IMR-90 (cell line): ENCODE measurements at places on chromosomes 4 and X. TPM values are rescaled to one million over a fixed set of nuclear protein-coding genes. Genes with fewer than 3 reads are reported as not detected.
A peak's percentile ranks its signal among the peaks of the same experiment; 100 is the strongest.

The WDR44 gene
- 11.8 and 18.9 TPM in 2 replicates for total RNA-seq

The RGN gene
- under 0.01 and 0.18 TPM in 2 replicates for total RNA-seq

The MAGEA11 gene
- not detected in 2 replicates for total RNA-seq

The ERCC6L gene
- 5.4 and 8.1 TPM in 2 replicates for total RNA-seq

The PCDH7 gene
- 42.8 and 44.1 TPM in 2 replicates for total RNA-seq

The PTPN13 gene
- total RNA-seq, result 29.0 and 31.4 TPM in 2 replicates

The PF4V1 gene
- not detected in 2 replicates for total RNA-seq

- peak; percentile 63 for DNase-seq
Observed at GRCh38 chr4:6264225-6264540, 5.5 kb upstream of the WFS1 start.

GRCh38 chr4:55791666-55792065 is 27.9 kb upstream of the EXOC1L start:
- no peak for DNase-seq

- no peak for DNase-seq
Observed at GRCh38 chr4:57410331-57411052, 300.3 kb upstream of the IGFBP7 start.

DNA sequence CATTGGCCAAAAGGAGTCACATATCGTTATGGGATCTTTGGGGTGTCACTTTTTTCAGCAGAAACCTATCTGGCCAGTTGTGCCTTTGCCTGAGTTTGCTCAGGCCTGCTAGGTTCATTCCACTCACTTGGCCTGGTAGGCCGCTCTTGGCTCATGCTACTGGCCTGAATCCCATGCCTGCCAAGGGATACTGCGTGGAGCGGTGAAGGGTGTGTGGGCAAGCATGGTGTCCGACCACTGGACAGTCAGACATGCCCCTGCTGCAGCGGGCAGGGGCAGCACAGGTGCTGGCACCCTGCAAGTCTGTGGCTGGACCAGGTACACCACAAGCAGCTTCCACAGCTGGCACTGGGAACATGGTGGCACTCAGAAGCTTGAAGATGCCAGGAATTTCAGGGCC is 11.3 kb upstream of the PPM1K start:
- DNase-seq, result no peak

DNA sequence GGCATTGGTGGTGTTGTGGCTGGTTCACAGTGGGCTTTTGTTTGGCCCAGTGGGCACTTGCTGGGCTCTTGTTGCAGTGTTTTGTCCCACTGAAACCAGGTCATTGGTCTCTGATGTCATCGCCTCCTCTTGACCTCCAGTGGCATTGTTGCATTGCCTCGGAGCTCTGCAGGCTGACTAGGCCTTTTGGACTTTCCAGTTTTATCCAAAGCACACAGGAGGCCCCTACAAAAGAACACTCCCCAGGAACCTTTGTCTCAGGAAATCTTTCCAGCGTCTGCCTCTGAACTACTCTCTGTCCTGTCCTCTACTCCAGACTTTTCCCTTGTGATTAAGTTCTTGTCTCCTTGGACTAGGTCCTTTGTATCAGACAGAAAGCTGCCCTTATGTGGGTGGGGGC is 54.8 kb downstream of the COQ2 start:
- no peak for DNase-seq

- DNase-seq, result no peak
Observed at GRCh38 chr4:36930562-36931111, 313.9 kb upstream of the NWD2 start.

DNA sequence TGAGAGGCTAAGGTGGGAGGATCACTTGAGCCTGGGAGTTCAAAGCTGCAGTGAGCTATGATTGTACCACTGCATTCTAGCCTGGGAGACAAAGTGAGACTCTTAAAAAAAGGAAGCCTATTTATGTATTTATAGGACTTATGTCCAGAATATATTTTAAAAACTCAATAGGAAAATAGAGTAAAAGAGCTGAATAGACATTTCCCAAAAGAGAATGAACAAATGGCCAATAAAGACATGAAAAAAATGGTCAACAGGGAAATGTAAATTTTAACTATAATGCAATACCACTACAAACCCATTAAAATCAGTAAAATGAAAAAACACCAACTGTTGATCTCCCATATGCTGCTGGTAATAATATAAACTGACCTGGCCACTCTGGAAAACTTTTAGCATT is 115.0 kb downstream of the HUWE1 start:
- no peak for DNase-seq

DNA sequence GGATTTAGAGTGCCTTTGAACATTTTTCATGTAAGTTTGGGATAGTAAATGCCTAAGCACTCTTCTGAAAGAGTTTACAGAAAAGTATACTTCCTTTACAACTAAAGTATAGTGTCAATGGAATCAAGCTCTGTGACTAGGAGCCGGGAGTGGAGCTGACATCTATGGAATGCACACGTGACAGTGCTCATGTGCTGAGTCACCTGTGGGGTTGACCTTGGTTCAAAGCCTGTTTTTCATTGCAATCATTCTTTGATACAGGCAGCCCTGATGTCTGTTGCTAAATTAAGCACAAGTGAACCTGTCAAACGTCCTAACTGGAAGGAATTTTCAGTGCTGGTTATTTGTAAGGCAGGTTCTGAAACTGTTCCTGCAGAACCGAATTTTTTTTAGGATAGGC is 82.5 kb downstream of the GPAT3 start:
- peak; percentile 85 for DNase-seq

DNA sequence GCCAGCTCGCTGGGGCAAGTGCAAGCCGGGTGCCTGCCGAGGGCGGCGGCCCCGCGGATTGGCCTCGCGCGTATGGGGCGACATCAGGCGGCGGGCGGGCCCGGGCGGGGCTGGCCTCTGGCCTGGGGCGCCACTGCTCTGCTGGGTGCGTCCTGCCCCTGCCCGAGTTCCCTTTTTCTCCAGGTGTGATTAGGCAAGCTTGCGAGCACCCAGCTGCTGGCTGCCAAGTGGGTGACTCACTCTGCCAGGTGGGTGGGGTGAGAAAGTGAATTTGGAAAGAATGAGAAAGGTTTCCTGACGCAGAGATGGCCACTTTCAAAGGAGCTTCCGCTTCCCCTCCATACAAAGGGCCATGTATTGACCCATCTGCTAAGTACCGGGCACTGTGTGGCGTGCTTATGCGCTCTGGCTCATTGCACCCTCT is 32.5 kb downstream of the FGFBP1 start:
- DNase-seq, result no peak

DNA sequence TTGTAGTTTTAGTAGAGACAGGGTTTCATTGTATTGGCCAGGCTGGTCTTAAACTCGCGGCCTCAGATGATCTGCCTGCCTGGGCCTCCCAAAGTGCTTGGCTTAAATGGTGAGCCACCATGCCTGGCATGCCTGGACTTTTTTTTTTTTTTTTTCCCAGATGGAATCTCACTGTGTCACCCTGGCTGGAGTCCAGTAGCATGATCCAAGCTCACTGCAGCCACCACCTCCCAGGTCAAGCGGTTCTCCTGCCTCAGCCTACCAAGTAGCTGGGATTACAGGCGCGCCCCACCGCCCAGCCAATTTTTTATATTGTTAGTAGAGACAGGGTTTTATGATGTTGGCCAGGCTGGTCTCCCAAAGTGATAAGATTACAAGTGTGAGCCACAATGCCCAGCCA is 8.4 kb downstream of the UBE2K start:
- DNase-seq, result peak; percentile 89

DNA sequence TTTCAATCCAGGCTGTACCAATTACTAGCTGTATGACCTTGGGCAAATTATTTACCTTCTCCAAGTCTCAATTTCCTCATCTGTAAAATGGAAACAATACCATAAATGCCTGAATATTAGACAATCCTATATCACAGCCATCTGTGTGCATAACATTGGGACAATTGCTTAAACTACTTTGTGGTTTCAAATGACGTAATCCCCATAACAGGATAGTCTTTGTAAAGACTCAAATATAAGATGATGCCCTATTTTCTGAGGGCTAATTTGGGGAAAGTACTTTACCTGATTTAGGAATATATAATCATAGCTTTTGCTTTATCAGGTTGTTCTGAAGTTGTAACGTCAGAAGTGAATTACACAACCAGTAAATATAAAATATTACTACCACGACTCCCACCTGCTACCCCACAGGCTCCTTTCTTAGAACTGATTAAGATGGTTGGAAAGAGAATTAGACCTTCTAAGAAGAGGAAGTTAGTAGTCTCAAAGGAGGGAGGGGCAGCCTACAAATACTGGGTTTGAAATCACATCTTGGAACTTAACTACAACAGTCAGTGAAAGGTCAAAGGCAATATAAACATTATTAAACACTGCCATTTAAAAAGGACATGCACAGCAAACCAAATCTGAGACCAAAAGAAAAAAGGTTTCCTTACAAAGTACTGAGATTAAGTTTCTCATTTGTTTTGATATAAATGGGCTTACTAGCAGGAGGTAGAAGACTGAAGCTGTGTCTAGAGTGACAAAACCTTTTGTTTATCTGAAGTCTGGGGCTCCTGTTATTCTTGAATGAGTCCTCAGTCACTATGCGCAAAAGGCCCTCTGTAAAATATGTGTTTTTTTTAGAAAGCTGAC is 215.0 kb downstream of the SCFD2 start:
- peak; percentile 36 for DNase-seq

DNA sequence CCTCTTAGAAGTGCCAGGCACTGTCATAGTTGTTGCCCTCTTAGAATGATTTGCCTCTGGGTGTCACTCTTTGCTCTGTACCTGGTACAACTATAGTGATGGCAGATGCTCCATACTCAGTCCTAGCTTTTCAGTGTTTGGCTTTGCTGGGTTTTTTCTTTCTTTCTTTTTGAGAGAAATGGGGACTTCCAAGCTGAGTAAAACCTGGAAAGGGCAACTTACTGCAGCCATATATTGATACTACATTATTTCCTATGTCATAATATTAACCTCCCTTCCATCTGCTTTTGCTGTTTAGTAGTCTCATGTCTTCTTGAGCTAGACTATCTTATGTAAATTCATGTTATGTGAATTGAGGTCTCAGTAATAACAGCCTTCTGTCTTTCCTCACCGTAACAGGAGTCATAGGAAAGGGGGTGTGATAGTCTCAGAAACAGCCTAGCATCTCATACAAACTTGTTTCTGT is 49.0 kb downstream of the NIPAL1 start:
- DNase-seq, result no peak

DNA sequence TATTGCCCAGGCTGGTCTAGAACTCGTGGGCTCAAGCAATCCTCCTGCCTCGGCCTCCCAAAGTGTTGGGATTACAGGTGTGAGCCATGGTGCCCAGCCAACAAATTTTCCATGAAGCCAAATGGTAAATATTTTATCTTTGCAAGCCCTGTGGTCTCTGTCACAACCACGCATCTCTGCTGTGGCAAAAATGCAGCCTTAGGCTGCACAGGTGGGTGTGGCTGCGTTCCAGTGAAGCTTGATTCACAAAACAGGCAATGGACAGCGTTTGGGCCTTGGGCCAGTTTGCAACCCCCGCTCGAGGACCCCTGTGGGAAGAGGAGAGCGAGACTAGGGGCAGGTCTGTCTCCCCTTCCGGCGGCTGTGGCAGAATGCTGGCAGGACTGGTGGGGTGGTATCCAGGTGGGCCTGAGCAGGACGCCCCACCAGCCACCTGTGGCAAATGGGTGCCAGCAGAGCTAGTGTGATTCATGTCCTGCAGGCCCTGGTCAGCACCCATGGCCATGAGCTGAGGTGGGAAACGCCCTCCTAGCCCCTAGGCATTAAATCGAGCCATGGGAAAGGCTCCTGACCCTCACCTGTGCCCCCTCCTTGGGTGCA is 19.7 kb downstream of the HTRA3 start:
- DNase-seq, result no peak

DNA sequence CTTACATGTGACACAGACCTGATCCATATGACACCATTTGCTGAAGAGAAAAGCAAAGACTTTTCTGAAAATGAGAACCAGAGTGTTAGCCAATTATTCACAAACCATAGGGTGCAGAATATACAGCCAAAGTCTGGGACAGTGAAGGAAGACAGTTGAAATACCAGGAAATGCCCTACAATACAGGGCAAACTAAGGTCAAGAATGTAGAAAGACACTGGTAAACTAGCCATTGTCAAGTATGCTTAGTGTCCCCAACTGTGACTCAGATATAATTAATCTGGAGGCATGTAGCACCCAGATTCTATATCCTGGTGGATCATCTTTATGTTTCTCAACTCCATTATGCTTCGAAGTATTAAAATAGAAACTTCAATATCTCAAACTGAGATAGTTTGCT is 200.9 kb upstream of the FSTL5 start:
- DNase-seq, result no peak

- no peak for DNase-seq
Observed at GRCh38 chrX:106247162-106247561, 79.1 kb downstream of the PWWP3B start.

- no peak for DNase-seq
Observed at GRCh38 chr4:42331040-42331439, 66.2 kb upstream of the SHISA3 start.

- DNase-seq, result peak; percentile 21
Observed at GRCh38 chr4:152937336-152938236, 1.5 kb downstream of the FHDC1 start.

DNA sequence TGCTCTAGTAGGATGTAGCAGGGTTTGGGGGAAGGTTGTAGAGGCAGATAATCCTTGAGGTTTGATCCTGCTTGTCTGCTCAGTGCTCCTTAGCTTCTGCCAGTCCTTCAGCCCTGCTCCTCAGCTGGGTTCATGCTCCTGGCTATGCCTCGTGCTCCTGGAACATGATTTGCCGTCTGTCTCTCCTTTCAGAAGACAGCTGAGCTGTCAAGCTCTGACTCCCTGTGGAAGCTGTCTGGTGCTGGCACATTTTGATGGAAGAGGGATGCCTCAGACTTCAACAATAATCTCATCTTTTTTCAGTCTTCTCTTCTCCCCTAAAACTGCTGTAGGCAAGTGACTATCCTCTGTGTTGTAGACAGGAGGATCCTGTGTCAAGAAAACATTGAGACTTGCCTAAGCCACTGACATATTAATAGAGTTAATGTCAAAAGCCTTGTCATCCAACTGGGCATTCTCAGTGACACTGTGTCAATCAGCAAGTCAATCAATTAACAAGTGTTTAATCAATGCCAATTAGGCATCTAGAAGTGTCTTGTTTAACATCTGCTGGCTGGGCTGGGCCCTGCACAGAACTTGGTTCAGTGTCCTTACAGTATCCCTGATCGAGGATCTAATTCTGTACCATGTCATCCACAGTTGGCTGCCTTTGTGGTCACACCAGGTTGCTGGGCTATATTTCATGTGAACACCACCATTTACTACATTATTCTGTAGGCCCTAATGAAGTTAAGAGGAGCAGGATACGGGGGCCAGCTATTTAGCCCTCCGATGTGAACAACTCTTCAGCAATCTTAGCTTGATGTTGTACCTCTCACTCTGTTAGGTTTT is 96.7 kb downstream of the SYNPO2 start:
- no peak for DNase-seq

GRCh38 chrX:53055244-53055849 is 6.8 kb downstream of the GPR173 start:
- no peak for DNase-seq
